HCEC 1CT (cell line): ENCODE measurements at places on chromosomes 16 and 17.

- no peak for DNase-seq
Observed at GRCh38 chr17:7806587-7806986, 27.4 kb upstream of the KDM6B start.

GRCh38 chr17:19337712-19338023 is 24.9 kb downstream of the B9D1 start:
- DNase-seq: no peak

- no peak for DNase-seq
Observed at GRCh38 chr17:39871801-39872200, 3.8 kb downstream of the ZPBP2 start.

- no peak for DNase-seq
Observed at GRCh38 chr16:57628783-57629293, 408 bp downstream of the ADGRG1 start.

DNA sequence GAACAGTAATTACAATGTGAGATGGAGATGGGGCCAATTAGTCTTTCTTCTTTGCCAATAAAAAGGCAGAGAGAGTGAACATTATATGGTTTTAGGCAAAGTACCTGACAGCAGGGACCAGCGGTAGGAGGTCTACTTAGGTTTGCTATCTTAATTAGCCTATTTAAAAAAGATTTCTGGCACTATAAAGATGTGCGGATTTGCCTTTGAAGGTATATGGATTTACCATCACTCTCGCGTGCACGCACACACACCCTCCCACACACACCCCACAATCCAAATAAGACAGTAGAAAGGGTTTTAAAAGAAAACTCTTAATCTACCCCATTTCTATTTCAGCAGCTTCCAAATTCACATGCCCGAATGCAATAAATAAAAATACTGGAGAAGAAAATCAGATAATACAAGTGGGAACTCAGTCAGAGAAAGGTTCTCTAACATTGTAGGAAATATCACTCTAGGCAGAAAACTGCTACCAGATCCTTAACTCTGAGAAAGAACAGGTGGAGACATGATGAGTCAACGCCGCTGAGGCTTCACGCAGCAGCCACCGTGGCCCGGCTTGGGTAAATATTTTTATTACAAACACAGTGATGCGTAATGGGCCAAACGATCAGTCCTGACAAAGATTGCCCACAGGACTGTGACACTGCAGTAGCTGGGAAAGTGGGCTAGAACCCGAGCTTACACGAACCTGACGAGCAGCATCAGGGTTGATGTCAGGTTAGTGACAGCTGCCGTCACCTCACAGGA is 66.6 kb upstream of the AXIN2 start:
- peak; percentile 82 for DNase-seq

DNA sequence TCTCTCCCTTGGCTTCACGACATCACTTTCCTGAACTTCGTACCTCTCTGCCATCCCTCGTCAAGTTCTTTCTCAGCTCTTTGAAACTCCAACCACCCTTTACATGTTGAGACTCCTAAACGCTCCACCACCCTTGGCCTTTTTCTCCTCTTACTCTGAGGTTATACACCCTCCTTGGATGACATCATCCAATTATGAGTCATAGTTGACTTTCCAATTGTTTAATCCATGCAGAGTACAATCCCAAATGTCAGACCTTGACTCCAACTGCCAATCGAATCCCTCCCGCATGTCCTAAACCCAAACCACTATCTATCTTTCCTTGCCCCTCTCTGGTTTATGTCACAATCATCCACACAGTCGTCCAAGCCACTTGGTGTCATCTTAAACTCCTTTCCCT is 18.4 kb upstream of the C16orf82 start:
- DNase-seq: peak; percentile 7

DNA sequence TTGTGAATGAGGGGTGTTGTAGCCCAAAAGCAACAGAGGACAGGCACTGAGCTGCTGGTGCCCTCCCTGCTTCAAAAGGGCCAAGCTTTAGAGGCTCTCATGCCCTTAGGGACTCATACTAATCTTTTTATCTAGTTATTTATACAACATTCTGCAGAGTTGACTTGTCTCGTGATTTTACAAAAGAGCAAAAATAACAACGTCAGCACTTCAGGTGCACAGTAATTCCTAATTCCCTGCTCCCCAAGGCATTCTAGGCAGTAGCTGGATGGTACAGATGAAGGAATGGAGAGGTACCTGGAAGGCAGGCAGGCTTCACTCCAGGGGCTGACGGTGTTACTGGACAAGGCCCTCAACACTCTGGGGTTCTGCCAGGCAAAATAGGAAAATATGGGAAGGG is 406.7 kb upstream of the CCL2 start:
- DNase-seq: no peak

DNA sequence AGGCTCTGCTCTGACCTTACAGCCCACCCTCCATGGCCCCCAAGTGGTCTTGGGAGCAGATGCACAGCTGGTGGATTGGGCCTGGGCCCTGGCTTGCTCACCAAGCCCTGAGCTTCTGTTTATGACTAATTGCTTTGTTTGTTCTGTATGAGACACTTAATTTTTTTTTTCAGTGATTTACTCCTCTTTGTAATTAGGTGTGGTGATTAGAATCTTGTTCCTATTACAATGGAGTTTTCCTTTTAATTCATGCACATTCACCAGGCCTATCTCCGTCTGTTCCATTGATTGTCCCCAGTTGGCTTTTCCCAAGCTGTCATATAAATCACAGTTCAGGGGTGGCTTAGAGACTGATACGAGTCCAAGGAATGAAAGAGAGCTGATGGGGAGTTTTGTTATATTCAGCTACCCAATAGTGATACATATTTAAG is 242.3 kb downstream of the CCDC182 start:
- DNase-seq: no peak

DNA sequence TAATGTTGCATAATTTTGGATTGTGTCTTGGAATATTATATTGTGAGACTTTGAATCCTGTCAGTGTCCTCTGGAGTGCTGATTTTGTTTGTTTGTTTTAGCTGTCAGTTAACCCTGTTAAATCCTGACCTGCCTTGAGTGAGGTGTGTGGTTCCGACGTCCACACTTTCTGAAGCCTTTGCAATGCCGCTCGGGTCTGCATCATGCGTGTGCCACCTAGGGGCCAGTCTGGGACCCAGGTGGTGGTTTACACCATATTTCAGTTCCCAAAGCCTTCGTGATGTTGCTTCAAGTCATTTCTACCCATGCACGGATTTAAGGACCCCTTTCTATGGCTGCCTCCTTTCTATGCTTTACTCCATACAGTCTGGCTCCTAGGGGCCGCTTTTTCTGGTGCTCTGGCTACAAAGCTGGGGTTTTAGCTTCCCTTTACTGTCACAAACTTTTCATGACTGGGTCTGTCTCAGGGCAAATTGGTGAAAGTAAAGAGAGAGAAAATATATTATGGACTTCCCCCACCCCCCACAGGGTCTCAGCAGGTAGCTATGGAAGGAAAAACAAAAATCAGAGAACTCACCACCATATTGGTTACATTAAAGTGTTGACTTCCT is 11.4 kb upstream of the OR4D1 start:
- no peak for DNase-seq
